ENCODE measurements at places on chromosomes 4 and X. TPM values are rescaled to one million over a fixed set of nuclear protein-coding genes. Genes with fewer than 3 reads are reported as not detected.

DNA sequence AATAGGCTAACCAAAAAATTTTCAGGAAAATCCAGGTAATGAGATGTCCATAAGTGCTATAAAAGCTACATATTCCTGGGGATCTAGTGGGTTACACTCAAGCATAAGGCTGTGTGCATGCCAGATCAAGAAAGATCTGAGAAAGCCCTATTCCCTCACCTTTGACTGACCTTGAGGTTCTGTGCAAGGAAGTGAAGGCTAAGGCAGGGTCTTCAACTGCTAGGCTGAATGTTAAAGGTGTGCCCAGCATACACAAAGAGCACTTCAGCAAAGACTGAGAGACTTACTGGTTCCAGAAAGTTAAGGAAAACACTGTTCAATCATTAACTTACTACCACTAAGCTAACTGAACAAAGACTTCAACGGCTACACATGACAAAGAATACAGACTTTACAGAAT lies 269.7 kb downstream of the GPC3 start:
- no peak for DNase-seq

GRCh38 chr4:140928880-140929279 lies 172.7 kb upstream of the TBC1D9 start:
- DNase-seq: no peak

DNA sequence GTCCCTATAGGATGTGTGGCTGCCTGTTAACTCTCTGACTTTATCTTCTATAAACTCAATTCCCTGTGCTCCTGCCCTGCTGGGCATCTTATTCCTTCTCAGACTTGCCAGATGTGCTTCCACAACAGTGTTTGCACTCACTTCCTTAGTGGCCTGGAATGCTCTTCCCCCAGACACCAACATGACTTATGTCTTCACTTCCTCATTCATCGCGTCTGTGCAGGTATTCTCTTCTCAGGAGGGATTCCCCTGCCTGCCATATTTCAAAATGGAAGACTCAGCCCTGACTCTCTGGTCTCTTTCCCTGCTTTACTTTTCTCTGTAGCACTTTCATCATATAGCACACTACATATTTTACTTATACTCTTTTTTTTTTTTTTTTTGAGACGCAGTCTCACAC lies 344.0 kb downstream of the CENPC start:
- DNase-seq: no peak

- no peak for DNase-seq
These were observed 15.1 kb upstream of the GK start for GRCh38 chrX:30637874-30638815.

The CENPE gene
- polyA plus RNA-seq: 4.3 TPM

DNA sequence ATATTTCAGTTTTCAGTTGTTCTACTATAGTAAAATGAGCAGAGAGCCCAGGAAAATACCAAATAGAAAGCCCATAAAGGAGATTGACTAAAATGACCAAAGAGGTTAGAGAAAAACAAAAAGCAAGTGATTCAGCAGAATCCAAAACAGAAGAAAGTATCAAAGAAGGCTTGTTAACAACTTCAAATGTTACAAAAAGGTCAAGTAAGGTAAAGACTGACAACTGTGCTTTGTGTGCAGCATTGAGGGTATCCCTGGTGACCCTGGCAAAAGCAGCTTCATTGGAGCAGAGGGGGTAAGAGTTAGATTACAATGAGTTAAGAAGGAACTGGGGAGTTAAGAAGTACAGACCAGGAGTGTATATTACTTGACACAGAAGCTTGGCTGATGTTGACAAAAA lies 317.9 kb downstream of the OPHN1 start:
- DNase-seq: no peak

GRCh38 chr4:11469650-11470437 lies 41.1 kb upstream of the HS3ST1 start:
- DNase-seq: no peak

GRCh38 chr4:159070742-159071141 lies 32.1 kb upstream of the RAPGEF2 start:
- DNase-seq: no peak

DNA sequence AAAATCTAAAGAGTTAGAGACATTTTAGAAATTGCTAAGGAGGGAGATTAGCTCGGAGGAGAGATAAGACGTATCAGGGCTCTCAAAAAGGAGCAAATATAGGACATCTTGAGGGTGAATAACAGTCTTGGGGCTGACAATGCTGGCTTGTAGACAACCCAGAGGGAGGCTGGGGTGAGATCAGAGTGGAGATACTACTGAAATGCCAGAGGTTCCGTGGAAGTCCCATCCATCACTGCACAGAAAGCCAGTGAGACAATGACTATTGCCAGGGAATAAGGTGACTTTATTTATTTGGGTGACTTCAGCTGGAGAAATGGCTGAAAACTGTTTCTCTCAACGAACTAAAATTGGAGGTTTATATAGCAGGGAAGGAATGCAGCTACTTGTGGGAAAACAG lies 838.1 kb upstream of the AGA start:
- DNase-seq: no peak

- DNase-seq: no peak
These were observed 392.8 kb downstream of the RAPGEF2 start for GRCh38 chr4:159495515-159496236.

The CABS1 gene
- not detected for polyA plus RNA-seq

The PABPC1L2A gene
- not detected for polyA plus RNA-seq

DNA sequence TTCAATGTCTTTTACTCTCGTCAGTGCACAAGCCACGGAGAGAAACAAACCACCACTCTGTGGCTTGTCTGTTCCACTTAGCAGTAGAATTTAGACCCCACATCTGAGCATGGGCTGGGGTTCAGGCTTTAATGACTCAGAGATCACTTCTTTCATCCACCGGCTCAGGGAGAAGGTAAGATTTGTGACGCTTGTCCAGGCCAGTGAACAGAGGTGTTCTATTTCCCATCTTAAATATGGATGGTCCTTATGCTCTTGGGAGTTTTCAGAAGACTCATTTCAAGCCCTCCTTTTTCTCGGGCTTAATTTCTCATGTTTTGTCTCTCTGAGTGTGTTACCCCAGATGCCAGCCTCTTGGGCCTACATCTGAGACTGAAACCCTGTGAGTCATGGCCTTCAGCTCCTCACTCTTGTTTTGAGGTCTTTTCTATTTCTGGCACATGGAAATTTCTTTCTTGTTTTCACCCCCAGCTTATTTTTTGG lies 127.4 kb upstream of the SFRP2 start:
- DNase-seq: no peak
